HS-27A (cell line): ENCODE measurements at places on chromosomes 5 and 9.

- no peak for DNase-seq
Measured at GRCh38 chr9:96720435-96720834, 57.5 kb downstream of the ZNF510 start.

DNA sequence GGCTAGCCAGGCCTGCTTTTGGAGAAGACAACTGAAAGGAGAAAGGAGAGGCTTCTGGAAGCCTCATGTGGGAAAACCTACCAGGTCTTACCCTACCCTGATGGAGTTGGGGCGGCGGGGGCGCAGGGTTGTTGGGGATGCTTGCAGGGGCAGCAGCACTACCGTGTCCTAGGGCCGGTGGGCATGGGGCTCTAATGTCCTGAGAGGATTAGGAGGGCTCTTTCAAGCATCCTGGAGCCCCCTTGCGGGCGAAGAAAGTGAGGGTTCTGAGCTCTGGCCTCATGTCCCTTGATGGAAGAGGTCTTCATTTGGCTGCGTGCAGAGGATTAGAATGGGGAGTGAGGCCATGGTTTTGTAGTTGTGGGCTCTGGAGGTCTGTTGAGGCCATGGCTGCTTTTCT is 86.9 kb upstream of the PITX1 start:
- no peak for DNase-seq

DNA sequence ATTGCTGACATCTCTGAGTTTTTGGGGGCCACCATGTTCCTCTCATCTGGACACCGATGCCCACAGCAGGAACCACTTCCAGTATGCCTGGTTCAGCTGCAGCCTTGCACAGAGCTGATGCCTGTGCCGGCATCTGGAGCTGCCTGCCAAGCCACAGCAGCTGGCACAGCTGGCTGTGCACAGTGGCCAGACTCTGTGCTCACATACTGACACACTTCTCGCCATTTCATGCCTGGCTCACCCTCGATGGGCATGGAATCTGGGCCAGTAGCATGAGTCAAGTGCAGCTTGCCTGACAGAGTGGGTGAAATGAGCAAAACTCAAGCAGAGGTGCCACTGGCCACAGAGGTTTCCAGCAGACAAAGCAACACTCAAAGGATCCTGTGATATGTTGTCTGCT is 863.4 kb downstream of the DNAH5 start:
- DNase-seq = no peak

- DNase-seq = no peak
Measured at GRCh38 chr5:1708592-1709141, 91.0 kb downstream of the MRPL36 start.

- DNase-seq = no peak
Measured at GRCh38 chr5:96946381-96946780, 10.5 kb downstream of the LNPEP start.
